ENCODE measurements at places on chromosomes 3 and 15.

- peak; percentile 36 for DNase-seq
Observed at GRCh38 chr3:39990532-39990931, 181.1 kb downstream of the MYRIP start.

- DNase-seq: no peak
Observed at GRCh38 chr3:182565916-182566796, 227.1 kb upstream of the ATP11B start.

- peak; percentile 37 for DNase-seq
Observed at GRCh38 chr3:136787349-136787748, 31.6 kb upstream of the SLC35G2 start.

DNA sequence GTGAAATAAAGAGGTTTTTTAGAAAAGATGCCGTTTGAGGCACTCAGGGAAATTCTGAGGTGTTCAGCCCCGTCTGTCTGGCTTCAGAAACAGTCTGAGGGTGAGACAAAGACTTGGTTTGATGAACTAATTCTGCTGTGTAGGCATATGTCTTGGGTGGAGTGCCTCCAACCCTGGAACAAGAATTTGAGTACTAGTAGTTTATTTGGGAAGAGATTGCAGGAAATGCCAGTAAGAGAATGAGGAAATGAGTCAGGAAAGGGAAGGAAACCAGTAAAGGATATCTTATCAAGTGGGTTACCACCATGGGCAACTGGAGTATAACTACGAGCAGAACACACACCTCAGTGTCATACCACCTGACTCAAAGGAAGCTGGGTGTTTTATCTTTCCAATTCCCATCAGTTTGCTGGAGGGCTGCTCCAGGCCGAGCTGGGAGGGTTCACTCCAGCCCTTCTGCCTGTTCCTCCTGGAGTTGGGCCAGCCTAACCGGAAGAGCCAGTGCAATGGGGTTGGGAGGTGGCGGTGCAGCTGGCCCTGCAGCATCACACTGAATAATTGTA is 75.3 kb downstream of the TGFBR2 start:
- DNase-seq: peak; percentile 46

DNA sequence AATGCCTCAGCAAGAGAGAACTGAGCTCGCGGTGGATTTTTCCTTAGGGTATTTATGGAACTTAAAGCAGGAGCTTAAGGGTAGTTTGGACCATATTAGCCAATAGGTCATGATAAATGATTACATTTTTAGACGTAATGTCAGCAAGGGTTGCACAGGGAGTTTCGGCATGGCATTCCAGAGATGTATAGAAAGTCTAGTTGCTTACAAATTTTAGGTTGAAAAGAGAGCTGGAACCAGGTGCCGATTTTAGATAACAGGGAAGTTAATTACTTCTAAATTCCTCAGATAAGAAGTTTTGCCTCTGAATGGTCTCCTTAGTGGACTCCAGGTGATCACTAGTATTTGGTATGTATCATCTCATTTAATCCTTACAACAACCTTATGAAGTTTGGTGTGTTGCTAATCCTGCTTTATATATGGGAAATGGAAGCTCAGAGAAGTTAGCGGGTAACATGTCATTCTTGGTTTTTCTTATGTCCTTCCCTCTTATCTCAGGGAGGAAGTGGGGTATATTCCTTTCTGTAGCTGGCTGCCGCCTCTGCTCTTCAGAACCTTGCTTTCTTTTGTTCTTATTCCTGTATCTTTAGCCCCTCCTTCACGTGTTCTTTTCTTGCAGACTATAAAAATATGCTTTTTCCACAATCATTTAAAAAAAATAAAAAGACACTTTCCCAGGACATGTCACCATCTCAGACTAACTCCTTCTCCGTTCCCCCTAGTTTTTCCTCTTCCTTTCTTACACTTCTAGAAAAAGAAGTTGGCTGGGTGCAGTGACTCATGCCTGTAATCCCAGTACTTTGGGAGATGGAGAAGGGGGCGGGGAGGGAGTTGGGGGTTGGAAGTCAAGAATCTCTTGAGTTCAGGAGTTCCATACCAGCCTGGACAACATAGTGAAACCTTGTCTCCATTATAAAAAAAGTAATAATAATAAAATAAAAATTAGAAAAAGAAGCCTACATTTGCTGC is 25.7 kb downstream of the IQGAP1 start:
- DNase-seq: peak; percentile 47

GRCh38 chr3:17160597-17160996 is 275.8 kb downstream of the PLCL2 start:
- no peak for DNase-seq

DNA sequence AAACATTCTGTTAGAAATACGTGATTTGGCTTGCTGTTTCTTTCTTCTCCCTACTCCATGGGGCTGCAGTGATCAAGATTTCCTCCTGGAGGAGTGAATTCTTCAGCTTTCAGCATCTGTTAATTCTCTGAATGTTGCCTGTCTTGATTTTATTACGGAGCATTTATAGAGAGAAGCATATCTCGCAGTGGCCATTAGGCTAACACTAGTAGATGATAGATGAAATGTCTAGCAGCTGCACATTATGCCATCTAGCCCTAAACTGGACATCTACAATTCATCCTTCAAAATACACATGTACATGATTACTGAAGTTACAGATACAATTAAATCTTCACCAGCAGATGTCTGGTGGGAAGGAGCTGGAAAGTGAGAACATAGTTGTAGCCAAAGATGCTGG is 769.8 kb upstream of the NECTIN3 start:
- no peak for DNase-seq

- DNase-seq: no peak
Observed at GRCh38 chr3:46395210-46395661, 11.6 kb downstream of the CCR5AS start.

GRCh38 chr15:40251486-40252140 is 12.8 kb downstream of the PAK6 start:
- no peak for DNase-seq

GRCh38 chr3:50364573-50365079 is 5.3 kb upstream of the TMEM115 start:
- DNase-seq: peak; percentile 21

DNA sequence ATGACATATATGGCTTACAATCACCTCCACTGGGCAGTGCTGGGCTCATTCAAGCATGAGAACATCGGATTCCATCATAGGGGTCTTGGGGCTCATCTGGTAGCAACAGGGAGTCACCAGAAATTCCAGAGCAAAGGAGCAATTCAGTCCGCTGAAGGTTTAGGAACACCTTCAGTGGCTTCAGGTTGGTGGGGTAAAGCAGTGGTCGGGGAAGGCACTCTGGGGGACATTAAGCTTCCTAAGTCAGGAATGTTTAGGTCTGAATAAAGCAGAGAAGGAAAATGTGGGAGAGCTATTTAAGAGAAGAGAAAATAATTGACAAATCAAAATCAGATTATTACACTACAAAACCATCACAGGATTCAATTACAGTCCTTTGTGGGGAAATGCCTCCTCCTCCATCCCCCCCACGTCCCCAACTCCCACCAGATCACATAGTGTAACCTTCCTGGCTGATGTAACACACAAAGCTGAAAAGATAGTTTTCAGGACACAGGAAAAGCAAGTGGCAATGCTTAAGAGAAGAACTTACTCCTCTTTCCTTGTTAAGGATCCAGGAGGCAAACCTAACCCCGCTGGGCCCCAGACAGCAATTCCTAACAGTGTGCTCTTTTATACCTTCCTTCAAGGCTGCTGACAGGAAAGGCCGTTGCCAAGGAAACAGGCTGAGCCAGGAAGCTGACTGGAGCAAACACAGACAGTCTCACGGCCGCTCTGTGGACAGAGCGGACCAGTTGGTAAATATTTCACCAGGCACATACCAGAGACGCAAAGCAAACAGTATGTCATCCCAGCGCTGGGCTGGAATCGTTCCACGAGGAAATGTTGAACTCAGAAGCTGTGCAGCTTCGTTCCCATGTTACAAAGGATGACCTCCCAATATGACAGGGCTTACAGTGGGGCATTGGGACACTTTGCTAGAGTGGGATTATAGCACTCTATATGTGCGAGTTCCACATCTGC is 57.5 kb upstream of the LMCD1 start:
- DNase-seq: peak; percentile 100

DNA sequence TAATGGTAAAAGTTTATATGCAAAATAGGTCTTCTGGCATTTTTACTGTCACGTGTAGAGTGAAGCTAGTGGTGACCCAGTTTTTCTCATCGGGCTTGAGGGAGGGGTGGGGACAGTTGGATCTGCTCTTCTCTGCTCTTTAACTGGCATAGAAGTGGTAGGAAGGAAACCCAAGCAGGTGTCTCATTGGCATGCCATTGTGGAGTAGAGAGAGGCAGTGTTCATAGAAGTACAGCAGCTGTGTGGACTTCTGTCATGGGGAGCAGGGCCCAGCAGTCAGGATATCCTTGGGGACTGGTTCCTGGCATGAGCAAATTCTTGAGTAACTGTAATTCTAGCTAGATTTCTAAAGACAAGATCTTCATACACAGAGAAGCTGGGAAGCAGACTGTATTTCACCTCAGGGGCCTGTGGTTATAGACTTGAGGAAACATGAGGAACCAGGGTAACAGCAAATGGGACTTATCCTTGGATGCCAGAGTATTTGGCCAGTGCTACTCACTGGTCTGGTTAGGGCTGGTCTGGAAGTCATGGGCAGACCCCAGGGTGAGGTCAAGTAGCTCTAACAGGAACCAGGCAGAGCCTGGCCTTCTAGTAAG is 42.9 kb downstream of the CDIN1 start:
- DNase-seq: no peak

DNA sequence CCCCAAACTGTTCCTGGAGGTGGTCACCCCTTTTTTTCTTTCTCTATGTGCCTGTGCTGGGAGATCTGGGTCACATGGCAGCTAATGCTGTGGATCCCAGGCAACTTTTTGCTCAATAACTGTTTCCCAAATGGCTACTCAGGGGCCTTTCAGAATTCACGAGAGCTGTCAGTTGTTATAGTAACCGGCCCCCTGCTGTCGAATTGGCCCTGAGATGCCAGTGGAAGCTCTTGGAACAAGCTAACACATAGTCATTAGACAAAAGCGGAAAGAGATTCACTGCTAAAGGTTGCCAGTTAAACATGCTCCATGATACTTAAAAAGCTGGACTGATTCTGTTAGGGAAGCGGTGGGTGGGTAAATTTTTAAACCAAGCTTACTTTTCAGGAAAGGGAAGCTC is 144.1 kb downstream of the FEZF2 start:
- DNase-seq: no peak

DNA sequence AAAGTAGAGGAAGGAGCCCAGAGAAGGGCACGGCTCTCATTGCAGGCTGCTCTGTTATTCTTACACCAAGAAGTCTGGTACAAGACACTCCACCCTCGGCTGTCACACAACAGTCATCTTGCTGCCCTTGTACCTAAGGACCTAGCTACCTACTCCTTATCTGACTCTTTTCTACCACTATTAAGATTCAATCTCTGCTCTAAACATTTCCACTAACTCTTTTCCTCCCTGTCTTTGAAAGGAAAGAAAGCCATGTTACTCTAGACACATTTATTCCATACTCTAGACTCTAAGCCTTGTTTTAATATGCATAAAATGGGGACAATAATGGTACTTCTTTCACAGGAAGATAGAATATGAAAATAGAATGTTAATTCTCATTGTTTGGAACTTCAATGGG is 73.3 kb upstream of the C3orf49 start:
- DNase-seq: no peak

DNA sequence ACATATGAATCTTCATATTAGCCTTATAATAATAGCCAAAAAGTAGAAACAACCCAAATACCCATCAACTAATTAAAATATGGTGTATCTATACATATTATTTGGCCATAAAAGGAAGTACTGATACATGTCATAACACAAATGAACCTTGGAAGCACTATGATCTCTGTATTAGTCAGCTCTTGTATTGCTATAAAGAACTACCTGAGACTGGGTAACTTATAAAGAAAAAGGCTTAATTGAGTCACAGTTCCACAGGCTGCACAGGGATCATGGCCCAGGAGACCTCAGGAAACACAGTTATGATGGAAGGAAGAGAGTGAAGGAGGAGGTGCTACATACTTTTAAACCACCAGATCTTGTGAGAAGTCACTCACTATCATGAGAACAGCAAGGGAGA is 16.0 kb upstream of the CCR2 start:
- DNase-seq: no peak

Data from AG10803 (cell line).